PC-3 (cell line): ENCODE measurements at places on chromosomes 6 and 20. TPM values are rescaled to one million over a fixed set of nuclear protein-coding genes. Genes with fewer than 3 reads are reported as not detected.
A peak's percentile ranks its signal among the peaks of the same experiment; 100 is the strongest.

DNA sequence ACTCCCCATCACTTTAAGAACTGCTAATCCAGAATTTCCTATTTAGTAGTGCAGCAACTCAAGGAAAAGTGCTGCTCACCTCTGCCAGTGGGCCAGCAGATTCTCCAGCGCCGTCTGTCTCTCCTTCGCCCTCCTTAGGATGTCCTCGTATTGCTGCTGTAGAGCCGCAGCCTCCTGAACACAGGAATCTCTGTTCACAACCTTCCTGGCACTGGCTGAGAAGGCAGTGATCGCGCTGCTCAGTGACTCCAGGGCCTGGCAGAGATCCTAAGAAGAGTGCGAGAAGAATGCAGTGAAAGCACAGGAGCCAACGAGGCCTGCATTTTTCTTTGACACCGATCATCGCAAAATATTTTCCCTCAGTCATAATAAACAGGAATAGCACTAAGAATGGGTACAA lies 209.0 kb downstream of the SYNE1 start:
- no peak for DNase-seq

DNA sequence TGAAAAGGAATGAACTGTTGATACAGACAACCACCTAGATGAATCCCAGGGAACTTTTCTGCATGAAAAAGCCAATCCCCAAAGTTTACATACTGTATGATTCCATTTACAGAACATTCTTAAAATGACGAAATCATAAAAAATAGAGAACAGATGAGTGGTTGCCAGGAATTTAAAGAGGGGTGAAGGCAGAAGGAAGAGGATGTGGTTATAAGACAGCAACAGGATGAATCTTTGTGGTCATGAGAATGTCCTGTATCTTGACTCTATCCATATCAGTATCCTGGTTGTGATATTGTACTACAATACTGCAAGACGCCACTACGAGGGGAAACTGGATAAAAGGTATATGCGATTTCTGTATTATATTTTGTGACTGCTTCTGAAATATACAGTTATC lies 70.1 kb upstream of the EMILIN3 start:
- DNase-seq = peak; percentile 19

DNA sequence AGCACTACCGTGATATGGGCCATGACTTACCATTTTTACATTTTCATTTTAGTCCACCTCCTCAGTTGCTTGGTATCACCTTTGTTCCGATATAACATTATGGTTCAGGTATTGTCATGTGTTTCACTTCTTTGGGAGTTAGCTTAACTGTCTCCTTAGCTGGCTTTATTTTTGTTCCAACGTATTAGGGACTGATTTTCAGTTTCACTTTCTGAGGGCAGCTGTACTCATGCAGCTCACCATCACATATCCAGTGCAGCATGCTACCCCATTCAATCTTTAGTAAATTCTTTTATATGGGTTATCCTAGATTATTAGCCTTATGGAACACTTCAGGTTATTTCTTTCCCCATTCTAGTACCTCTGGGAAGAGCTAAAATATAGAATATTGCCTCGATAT lies 362.2 kb upstream of the IRAK1BP1 start:
- no peak for DNase-seq

- no peak for DNase-seq
Observed at GRCh38 chr20:49671433-49671832, 42.2 kb downstream of the B4GALT5 start.

GRCh38 chr6:156647991-156648390 lies 129.2 kb upstream of the ARID1B start:
- no peak for DNase-seq

- no peak for DNase-seq
Observed at GRCh38 chr20:47154089-47154488, 202.4 kb downstream of the ZMYND8 start.

GRCh38 chr20:60212695-60213094 lies 254.5 kb downstream of the CDH26 start:
- no peak for DNase-seq

DNA sequence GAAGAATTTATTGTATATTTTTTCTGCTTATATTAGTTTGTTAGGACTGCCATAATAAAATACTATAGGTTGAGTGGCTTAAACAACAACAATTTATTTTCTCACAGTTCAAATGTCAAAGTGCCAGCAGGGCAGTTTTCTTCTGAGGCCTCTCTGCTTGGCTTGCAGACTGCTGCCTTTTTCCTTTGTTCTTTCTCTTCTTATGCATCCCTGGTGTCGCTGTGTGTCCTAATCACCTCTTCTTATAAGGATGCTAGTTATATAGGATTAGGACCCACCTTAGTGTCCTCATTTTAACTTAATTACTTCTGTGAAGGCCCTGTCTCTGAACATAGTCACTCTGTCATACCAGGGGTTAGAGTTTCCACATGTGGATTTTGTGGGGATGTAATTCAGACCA lies 354.4 kb downstream of the NKAIN2 start:
- DNase-seq = no peak

- peak; percentile 45 for DNase-seq
Observed at GRCh38 chr6:155638200-155638599, 182.6 kb upstream of the NOX3 start.

GRCh38 chr6:97306544-97307320 lies 23.7 kb upstream of the MMS22L start:
- no peak for DNase-seq

GRCh38 chr6:169726963-169727362 lies 2.7 kb upstream of the PHF10 start:
- no peak for DNase-seq

DNA sequence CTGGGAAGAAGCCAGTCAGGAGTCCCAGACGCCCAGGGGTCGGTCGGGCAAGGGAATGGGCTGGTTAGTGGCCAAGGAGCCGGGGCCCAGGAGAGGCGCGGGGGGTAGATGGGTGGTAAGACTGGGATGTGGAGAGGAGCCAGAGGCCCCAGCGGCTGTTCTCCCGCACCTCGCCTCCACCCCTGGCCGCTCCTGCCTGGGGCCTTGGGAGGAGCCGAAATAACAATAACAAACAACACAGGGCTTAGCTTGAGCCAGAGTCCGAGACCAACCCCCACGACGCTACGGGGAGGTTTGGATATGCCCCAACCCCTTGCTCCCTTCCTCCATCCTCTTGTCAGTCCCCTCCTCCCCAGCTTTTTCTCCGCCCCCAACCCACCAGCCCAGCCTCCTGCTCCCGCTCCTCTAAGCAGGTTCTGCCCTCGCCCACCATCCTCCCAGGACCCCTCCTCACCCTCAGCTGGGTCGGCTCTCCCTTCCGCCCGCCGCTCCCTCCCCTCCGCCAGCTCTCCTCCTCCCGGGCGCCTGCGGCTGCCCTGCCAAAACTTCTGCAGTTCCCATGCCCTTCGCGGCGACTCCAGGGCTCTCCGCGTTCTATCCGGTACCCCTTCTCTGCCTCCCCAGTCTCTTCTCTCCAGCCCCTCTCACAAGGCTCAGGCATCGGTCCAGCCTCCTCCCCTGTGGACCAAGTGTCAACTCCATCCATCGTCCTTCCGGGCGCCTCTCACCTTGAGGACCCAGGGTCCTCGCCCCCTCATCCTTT lies 1.1 kb downstream of the RNF39 start:
- DNase-seq = peak; percentile 8

GRCh38 chr20:34622821-34623451 lies 54.0 kb downstream of the PIGU start:
- DNase-seq = no peak

GRCh38 chr20:62252342-62252966 lies 14.1 kb downstream of the OSBPL2 start:
- peak; percentile 64 for DNase-seq

DNA sequence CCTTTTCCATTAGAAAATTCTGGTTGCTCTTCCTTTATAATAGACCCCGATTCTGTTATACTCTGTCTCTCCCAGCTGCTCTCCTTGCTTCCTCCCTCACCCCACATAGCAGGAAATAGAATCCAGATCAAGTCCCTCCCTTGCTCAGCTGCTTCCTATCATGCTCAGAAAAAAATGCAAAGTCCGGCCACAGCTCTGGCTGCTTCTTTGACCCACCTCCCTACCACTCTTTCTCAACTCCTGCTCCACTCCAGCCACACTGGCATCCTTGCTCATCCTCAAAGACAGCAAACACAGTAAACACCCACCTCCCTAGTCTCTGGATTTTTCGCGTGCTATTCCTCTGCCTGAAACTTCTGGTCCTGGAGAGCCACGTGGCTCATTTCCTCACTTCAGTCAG lies 9.1 kb upstream of the SLC22A16 start:
- DNase-seq = no peak

GRCh38 chr6:106099235-106099537 lies 13.1 kb downstream of the PRDM1 start:
- peak; percentile 27 for DNase-seq

- DNase-seq = peak; percentile 33
Observed at GRCh38 chr6:145116591-145117178, 618.6 kb downstream of the EPM2A start.

DNA sequence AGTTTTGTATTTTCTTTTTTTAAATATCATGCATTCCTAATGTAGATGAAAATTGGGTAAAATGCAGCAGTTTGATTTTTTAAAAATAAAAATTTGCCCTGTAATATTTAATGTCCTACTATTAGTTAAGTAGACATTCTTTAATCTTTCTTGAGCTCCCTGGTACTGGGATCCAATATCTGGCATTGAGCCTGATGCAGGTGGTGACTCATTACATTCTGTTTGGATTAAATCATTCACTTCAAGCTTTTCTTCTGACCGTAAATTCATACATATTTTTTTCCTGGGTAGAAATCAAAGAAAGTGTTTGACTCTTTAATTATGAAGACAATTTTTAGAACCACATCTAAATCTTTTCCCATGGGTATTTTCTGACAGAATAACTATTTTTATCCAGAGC lies 768.8 kb upstream of the SLC35B3 start:
- DNase-seq = peak; percentile 93

GRCh38 chr6:100633096-100633777 lies 168.5 kb upstream of the SIM1 start:
- DNase-seq = peak; percentile 76

GRCh38 chr6:144710207-144710606 lies 425.1 kb downstream of the UTRN start:
- DNase-seq = peak; percentile 91

GRCh38 chr6:101150226-101150625 lies 243.3 kb upstream of the GRIK2 start:
- DNase-seq = no peak

- no peak for DNase-seq
Observed at GRCh38 chr6:113539202-113539601, 317.9 kb upstream of the MARCKS start.

- no peak for DNase-seq
Observed at GRCh38 chr6:81894306-81894705, 141.8 kb upstream of the TENT5A start.

GRCh38 chr6:166862287-166862977 lies 93.9 kb downstream of the RNASET2 start:
- no peak for DNase-seq

- peak; percentile 19 for DNase-seq
Observed at GRCh38 chr6:24935366-24936152, at the start of gene RIPOR2. Gene RIPOR2 (minus strand): TSS chr6:24935960. CDS start chr6:24935898, 62 bp downstream.

Gene MLN
- total RNA-seq = not detected in 2 replicates

Gene ALDH5A1
- total RNA-seq = 11.9 and 12.2 TPM in 2 replicates

Gene RRAGD
- 0.35 and 0.62 TPM in 2 replicates for total RNA-seq

Gene OR2H2
- total RNA-seq = not detected in 2 replicates

Gene STK38
- total RNA-seq = 25.7 and 26.9 TPM in 2 replicates

Gene CTAGE9
- total RNA-seq = not detected in 2 replicates

Gene NANP
- 10.3 and 10.7 TPM in 2 replicates for total RNA-seq

Gene PSORS1C2
- not detected in 2 replicates for total RNA-seq

Gene MOG
- total RNA-seq = not detected in 2 replicates

Gene VWA7
- 0.98 and 1.9 TPM in 2 replicates for total RNA-seq

Gene PRRT1
- 1.5 TPM in 1 of 2 replicates, not detected in the other for total RNA-seq

Gene RAET1E
- 0.40 and 1.7 TPM in 2 replicates for total RNA-seq
